ACHN (cell line): ENCODE measurements at places on chromosomes 13 and 19.

GRCh38 chr19:294946-295686, 3.9 kb upstream of the PLPP2 start:
- DNase-seq, result peak; percentile 17

GRCh38 chr13:112997188-112998130, 28.4 kb downstream of the MCF2L start:
- no peak for DNase-seq

- peak; percentile 47 for DNase-seq
These were observed 279.8 kb downstream of the DNAJC15 start for GRCh38 chr13:43303033-43303729.

- DNase-seq, result no peak
These were observed 68.4 kb downstream of the HSPH1 start for GRCh38 chr13:31093145-31093885.

DNA sequence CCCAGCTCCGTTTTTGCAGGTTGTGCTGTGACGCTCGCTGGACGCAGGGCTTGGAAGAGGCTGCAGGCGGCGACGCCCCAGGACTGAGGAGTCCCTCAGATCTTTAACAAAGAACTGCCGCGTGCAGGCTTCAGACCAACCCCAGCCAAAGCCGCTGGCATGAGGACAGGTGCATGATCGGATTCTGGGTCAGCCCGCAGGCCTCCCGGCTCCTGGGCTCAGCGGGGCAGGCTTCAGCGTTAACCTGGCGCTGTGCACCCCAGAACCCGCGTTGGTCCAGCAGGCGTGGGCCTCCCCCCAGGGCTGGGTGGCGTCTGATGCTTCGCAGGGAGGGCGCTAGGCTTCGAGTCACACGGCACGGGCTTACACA, 920 bp upstream of the TIMM13 start:
- no peak for DNase-seq

GRCh38 chr19:49817964-49818648, at the start of gene MED25:
Gene MED25, plus strand, starts transcription at chr19:49818289. Its CDS starts 53 bp downstream, at chr19:49818342.
- DNase-seq, result peak; percentile 77

- DNase-seq, result no peak
These were observed 499.8 kb downstream of the LIG4 start for GRCh38 chr13:107715496-107715895.

DNA sequence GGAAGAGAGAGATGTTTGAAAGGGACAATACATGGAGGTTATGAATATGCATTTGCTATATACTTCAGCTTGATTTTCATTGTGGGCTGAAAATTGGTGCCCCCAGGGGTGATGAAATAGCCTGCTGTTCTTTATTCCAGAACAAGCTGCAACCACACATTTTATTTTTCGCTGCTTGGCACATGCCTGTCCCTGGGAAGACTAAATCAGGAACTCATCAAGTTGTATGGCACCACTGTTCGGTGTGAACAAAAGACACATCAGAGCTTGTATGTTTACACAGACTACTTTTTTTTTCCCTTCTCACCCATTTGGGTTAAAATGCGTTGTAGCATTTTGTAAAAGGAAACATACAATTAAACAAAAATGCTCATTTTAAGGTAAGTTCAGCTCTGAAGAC, 230.7 kb downstream of the NALCN start:
- no peak for DNase-seq

DNA sequence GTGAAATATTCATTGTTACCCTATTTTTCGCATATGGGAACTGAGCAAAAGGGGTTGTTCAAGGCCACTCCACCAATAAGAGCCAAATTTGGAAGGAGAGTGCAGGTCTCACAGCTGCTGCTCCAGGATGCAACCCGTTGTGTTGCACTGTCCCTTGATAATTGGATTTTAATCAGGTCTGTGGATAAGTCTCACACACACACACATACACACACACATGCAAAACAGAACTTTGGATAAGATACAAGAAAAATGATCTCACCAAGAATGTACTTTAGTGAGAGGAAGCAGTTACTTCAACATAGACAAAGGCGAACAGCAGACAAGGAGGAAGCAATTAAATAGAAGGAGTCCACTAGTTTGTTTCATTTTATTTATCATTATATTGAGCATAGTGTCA, 127.3 kb upstream of the EDNRB start:
- no peak for DNase-seq

GRCh38 chr19:3210347-3211017, 14.0 kb upstream of the CELF5 start:
- peak; percentile 44 for DNase-seq

GRCh38 chr19:36265064-36265463, 50.2 kb downstream of the ZNF146 start:
- no peak for DNase-seq

GRCh38 chr13:20519875-20520274, 5.8 kb downstream of the CRYL1 start:
- peak; percentile 9 for DNase-seq

- no peak for DNase-seq
These were observed 283.1 kb downstream of the TDRD3 start for GRCh38 chr13:60679928-60680694.

DNA sequence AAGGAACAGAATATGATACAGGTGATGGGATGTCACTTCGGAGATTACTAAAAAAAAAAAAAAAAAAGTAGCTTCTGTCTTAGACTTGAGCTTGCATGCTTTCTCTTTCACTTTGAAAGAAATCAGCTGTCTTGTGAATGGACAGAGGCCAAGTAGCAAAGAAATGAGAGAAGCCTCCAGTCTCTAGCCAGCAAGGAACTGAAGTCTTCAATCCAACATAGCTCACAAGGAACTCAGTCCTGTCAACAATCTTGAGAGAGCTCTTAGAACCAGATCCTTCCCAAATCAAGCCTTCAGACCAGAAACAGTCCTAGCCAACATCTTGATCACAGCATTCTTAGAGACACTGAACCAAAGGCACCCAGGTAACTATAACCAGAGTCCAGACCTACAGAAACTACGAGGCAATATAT, 7.7 kb downstream of the N4BP2L2 start:
- peak; percentile 30 for DNase-seq

GRCh38 chr19:45508861-45509691, 1.8 kb downstream of the VASP start:
- DNase-seq, result peak; percentile 61

GRCh38 chr19:50003810-50004419, 21.3 kb downstream of the VRK3 start:
- DNase-seq, result peak; percentile 94

GRCh38 chr13:41307884-41308640, 3.0 kb upstream of the NAA16 start:
- no peak for DNase-seq

- DNase-seq, result no peak
These were observed 710 bp downstream of the SHD start for GRCh38 chr19:4279530-4280422.

- DNase-seq, result no peak
These were observed 77.6 kb upstream of the PCDH17 start for GRCh38 chr13:57553932-57554331.

DNA sequence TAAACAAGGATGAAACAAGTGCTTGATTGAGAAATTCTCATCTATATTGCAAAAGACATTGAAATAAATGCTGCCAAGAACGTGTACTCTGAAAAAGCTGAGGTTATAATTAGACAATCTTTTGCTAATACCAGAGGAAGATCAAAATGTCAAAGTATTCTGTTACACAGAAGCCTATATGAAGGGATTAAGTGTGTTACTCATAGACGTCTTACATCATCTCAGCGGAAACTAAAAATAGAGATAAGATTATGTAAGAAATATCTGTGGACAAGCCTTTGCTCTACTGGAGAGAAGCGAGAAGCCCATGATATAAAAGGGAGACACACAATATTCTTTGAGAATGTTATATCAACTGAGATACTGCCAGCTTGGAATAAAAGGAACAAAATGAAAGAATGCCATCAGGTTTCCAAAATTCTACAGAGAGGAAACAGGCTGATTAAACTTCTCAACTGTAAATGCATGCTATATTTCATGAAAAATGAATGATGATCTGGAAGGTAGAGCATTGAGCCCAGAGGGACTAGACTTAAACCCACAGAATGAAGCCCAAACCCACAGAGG, 699.0 kb downstream of the GPC5 start:
- DNase-seq, result no peak

GRCh38 chr13:49655906-49656305, 27.6 kb downstream of the ARL11 start:
- no peak for DNase-seq

- no peak for DNase-seq
These were observed 64.9 kb downstream of the TEX29 start for GRCh38 chr13:111385183-111385857.

DNA sequence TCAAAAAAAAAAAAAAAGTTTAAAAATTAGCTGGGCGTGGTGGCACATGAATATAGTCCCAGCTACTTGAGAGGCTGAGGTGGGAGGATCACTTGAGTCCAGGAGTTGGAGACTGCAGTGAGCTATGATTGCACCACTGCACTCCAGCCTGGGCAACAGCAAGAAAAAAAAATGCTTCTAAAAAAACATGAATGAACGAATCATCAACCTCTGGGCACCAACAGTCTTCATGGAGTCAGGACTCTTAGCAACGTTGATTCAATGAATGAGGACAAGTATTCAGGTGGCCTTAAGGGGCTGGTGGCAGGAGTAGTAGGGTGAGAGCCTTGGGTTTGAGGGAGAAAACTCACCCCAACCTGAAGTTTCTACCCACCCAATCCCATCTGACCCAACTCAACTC, 20.6 kb upstream of the OLFM2 start:
- no peak for DNase-seq

DNA sequence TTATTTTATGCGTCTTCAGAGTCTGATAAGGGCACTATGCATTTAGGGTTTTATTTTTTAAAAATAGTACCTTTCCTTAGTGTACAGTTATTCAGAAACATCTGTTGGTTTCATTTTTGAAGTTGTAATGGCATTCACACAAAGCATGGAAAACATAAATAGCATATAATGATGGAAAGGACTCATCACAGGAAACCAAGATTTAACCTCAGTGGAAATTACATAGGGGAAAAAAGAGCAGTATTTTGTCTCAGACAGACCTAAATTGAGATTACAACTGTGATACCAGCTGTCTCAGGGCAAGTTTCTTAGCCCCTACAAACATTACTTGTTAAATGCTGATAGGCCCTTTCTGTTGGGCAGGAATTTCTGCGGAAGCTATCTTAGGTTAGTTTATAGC, 57.2 kb downstream of the NHLRC3 start:
- no peak for DNase-seq
